SK-N-SH (cell line): ENCODE measurements at places on chromosomes 6 and 20.
A peak's percentile ranks its signal among the peaks of the same experiment; 100 is the strongest.

- DNase-seq, result no peak
Measured at GRCh38 chr20:43894491-43894890, 20.2 kb upstream of the TOX2 start.

DNA sequence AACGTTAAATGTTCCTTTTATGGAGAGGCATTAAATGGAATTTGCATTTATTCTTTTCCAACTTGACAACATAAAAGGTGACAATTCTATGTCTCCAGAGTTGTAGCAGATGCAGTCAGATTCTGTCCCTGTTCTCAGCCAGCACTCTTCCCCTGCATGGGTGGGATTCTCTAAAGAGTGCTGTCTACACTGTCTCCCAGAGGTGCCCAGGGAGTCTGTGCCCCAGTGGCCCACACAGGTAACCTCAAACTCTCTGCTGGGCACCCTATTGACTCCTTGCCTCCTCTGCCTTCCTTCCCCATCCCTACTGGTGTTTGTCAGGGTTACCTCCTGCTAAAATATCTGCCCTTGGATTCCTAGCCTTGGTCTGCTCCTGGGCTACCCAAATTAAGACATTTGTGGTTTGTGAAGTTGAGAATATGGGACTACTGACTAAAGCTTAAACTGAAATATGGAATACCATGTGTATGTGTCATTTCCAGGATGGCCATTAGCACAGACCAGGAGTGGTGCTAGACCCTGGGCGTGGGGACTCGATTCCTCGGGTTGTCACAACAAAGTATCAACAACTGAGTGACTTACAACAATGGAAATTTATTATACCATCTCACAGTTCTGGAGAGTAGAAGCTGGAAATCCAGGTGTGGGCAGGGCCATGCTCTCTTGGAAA lies 284.7 kb downstream of the CDH26 start:
- no peak for DNase-seq

GRCh38 chr6:56450882-56451739 lies 191.6 kb downstream of the DST start:
- no peak for DNase-seq

DNA sequence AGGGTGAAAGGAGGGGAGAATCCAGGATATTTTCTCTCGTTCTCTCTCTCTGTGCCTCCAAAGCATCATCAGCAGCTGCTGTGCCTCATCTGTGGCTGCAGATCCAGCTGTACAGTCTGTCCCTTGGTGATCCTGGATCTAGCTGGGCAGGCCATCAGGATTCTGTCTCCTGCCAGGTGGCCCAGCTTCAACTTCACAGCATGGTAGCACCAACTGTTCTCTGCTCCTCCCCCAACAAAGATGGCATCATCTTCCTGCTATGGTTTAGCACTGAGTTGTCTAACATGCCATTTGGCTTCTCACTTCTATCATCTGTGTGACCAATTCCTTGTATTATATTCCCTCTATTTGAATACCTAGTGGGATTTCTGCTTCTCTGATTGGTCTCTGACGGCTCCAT lies 28.6 kb upstream of the ARFGEF2 start:
- DNase-seq, result no peak

DNA sequence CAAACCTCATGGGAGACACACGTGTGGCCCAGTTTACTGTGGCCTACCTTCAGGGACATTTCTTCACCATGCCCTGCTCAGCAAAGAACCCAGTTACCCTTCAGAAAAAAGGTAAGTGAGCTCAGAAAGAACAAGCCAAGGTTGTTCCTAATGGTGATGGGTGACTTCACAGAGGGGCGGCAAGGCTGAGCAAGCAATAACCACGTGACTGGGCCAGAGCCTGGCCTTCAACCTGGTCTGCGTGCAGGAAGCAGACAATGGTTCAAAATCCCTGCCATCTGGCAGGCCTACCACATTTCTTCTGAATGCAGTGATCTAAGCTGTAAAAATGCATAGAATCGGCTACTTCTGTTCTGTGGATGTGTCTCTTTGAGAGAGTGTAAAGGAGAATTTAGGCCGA lies 115.5 kb upstream of the CST7 start:
- DNase-seq, result no peak

- DNase-seq, result no peak
Measured at GRCh38 chr6:33727932-33728331, 16.4 kb upstream of the UQCC2 start.

GRCh38 chr6:158769234-158769770 lies 49.9 kb downstream of the EZR start:
- DNase-seq, result no peak

DNA sequence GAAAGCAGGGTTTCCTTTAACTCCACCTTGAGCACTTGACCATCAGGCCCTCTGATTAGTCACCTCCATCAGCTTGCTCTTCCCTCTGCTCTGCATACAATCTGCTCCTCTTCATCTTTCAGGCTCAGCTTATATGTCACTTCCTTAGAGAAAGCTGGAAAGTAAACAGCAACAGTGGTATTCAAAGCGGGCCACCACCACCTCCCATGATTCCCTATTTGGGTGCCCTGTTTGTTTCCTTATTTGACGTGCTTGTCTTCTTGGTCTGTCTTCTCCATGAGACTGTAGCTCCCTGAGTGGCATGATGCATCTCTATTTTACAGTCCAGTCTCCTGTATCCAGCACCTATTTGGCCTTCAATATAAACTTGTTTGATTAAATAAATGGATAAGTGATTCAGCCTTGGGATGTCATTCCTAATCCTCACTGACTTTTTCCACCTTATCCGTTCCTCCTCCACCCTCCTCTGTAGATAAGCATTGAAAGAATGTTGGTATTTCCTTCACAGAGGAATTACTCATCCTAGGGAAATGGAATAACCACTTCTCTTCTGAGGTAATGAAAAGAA lies 102.8 kb upstream of the SGK1 start:
- no peak for DNase-seq

- DNase-seq, result no peak
Measured at GRCh38 chr6:28360961-28361360, 11.2 kb downstream of the ZKSCAN3 start.

DNA sequence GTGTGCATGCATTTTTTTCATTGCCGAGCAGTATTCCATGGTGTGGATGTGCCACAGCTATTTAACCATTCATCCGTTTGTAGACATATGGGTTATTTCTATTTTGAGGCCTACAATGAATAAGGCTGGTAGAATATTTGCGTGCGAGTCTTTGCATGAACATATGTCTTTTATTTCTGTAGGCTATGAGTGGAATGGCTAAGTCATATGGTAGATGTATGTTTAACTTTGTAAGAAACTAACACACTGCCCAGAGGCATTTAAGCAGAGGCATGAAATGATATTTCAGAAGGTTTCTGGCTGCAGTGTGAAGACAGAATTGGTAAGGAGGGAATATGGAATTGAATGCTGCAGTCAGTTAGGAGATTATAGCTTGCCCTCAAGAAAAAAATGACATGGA lies 457.4 kb upstream of the CDH4 start:
- DNase-seq, result no peak

DNA sequence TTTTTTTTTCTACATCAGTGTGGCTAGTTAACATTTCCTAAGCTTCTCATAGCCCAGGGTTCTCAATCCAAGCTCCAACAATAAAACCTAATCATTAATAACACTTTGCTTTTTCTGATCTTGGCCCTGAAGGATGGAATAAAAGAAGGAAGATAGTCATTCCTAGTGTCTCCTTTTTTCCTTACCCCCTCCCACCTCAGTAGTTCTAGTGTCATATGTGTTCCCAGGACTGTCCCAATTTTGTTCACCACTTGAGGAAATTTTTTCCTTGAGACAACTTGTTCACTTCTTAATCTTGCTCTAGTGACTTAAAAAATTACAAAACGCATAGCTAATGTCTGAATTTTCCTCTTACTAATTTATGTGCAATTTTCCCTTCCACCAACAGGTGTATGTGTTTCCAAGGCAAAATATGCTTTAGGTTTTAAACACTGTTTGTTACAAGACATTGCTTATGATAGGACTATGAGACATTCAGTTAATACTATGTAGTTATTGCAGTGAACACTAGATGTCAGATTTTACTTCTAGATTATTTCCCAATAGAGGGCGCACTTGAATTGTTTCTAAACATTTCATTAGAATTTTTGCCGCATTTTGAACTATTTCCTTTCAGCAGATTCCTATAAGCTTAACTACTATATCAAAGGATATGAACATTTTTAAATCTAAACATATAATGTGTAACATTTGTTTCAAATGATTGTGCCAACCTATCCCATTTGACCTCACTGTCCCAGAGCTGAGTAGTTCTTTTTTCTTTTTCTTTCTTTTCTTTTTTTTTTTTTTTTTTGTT lies 18.5 kb upstream of the C6orf141 start:
- peak; percentile 32 for DNase-seq

DNA sequence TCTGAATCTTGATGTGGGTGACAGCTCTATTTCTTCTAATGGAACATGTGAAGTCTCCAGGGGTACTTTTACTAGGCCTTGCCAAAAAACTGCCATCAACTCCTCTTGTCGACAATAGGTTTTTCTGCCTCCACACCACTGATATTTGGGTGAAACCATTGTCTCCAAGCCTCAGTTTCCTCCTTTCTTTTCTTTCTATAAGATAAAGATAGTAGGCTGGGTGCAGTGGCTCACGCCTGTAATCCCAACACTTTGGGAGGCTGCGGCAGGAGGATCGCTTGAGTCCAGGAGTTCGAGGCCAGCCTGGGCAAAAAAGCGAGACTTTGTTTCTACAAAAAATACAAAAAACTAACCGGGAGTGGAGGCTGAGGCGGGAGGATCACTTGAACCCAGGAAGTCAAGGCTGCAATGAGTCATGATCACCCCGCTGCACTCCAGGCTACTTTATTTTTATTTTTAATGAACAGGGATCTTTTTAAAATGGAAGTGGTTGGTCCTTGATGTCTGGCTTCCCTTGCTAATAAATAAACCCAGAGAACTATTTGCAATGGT lies 159.9 kb upstream of the TNFAIP3 start:
- DNase-seq, result no peak

- DNase-seq, result no peak
Measured at GRCh38 chr6:137166247-137167098, 7.0 kb downstream of the IL22RA2 start.

DNA sequence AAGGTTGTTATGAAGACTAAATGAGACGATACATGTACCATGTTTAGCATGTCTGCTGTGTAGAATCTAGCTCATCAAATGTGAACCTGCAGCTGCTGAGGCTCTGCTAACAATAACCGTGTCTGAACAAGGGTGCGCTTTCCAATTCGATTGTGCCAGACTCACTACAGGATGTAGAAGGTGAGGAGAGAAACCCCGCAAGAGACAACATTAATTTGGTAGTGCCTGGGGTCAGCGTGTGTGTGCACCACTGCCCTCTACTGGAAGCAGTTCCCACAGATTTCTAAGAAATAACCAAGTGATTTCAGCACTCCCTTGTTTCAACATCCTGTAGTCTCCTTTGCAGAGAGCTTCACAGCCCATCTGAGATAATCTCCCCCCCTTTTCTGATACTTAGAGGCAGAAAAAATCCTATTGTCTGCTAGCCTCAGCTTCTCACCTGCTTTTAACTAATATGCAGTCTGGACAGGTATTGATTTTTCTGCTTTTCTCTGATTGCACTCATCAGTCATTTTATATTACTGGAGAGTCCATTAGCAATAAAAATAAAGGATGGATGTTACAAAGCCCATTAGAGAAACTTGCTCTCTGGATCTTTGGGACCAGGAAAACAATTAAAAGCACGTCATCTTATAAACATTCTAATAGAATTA lies 96.7 kb upstream of the BACH2 start:
- peak; percentile 61 for DNase-seq

DNA sequence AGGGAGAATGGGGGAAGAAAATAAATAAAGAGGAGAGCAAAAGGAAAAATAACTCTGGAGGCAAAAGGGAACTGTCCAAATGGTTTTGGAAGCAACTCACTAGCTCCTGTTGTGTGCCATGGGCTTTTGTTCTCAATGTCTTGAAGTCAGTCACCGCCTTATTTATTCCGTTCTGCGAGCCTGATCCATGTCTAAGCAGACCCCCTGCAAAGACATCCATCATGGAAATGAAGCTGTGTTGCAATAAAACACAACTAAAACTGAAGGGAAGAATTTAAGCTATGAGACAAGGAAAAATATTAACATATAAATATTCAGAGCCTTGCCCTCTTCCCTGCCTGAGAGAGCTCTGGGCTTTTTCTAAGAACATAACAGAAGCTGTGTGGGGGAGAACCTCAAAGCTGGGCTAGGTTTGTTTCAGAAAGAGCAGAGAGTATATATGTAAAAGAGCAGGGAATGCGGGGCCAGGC lies 373.2 kb upstream of the CNR1 start:
- no peak for DNase-seq

GRCh38 chr20:18052856-18053255 lies 4.9 kb downstream of the OVOL2 start:
- no peak for DNase-seq

DNA sequence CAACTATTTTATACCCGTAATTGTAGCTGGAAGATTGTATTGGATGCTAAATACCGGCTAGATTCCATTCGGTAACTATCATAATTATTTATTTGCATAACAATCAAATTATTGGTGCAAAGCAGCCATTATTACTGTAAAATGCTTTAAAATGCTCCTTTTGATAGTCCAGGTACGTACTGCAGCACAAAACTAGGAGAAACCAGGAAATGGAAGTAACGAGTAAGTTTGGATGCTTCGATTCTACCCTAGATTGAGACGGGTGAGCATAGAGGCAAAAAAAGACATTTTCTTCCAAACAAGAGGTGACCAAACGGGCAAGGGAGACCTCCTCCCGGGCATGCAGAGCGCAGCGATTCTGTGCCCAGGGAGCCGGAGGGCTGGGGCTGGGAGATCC lies 469 bp upstream of the XRN2 start:
- DNase-seq, result no peak

DNA sequence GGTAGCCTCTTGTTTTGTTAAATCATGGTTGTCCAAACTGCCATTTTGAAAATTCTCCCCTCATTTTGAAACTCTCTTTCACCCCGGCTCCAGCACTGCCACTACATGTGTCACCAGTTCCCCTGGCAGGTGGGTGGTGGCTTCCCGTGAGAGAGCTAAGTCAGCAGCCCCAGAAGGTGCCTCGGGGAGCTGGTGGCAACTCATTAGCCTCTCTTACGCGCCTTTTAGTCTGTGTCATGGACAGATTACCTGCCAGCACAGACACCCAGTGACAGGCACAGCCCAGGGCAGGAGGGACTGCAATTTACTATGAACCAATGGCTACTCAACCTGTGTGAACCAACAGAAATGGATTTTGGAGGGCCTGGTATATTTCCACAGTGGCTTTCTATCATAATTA lies 147.1 kb upstream of the SASH1 start:
- DNase-seq, result no peak

GRCh38 chr6:117573006-117573680 lies 29.2 kb downstream of the GOPC start:
- DNase-seq, result no peak
